Fibroblast of mammary gland (primary cell): ENCODE measurements at places on chromosomes 5 and 9.

GRCh38 chr5:65811885-65812284, 89.9 kb downstream of the NLN start:
- no peak for DNase-seq

GRCh38 chr9:18982262-18982620, 50.8 kb downstream of the SAXO1 start:
- DNase-seq, result no peak

GRCh38 chr5:10111571-10111970, 138.1 kb downstream of the ATPSCKMT start:
- DNase-seq, result peak; percentile 54

DNA sequence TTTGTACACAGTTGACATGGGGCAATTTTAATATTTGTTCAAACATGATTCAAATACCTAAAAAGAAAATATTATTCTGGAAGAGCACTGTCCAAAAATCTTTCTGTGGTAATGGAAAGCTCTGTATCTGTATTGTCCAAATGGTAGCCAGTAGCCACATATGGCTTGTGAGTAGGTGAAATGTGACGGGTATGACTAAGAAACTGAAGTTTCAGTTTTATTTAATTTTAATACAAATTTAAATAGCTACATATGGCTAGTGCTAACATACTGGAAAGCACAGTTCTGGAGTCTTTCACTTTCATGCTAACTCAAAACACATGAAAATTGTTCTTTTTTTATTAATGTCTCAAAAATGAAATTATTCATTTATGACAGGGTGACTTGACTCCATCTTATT, 132.6 kb downstream of the PLK2 start:
- DNase-seq, result peak; percentile 20

GRCh38 chr5:147448766-147449165, 61.1 kb downstream of the DPYSL3 start:
- no peak for DNase-seq

GRCh38 chr5:72295539-72295938, 24.5 kb downstream of the MRPS27 start:
- DNase-seq, result no peak

- no peak for DNase-seq
Observed at GRCh38 chr9:114470581-114470980, 34.7 kb downstream of the WHRN start.

DNA sequence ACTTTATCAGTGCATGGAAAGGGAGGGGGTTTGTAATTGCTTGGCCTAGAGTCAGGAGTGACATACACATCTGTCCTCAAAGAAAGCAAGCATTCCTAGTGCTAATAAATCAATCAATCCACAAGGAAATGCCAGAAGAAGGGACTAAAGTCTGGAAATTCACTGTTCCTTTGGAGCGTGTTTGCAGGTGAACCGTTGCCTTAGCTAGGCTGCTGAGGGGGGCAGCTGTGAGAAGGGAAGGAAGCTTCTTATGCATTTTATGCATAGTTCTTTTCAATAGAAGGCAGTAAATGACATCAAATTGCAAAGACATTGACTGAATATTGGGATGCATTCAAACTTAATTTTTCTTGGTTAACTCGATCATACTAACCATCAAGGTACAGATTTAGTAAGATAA, 1092.5 kb upstream of the SEMA6A start:
- DNase-seq, result no peak

GRCh38 chr5:136026636-136027035, 2.2 kb upstream of the TGFBI start:
- no peak for DNase-seq

GRCh38 chr9:5945112-5945511, 54.4 kb downstream of the MLANA start:
- no peak for DNase-seq

- DNase-seq, result no peak
Observed at GRCh38 chr5:166719991-166720390, 1571.5 kb upstream of the WWC1 start.

DNA sequence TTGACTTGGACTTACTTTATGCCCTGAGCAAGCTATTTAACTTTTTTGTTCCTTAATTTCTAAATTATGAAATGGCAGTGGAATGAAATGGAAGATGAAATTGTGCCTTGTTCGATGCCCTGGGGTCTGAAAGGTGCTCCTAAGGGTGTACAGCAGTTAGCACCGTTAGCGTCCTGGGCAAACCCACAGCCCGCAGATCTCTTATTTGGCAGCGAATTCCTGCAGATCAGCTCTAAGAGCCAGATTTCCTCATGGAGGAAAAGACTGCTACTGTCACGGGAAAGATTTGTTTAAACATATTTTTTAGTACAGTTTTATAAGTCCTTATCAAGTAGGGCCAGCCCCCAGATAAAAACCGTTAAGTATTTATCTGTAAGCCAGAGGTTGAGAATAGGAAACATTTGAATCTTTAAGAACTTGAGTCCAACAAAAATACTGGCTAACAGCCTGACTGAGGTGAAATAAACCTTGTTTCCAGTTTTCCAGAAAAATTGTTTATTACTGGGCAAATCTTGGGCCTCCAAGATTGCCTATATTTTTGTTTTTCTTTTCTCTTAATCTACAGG, 216.5 kb upstream of the DMRT1 start:
- no peak for DNase-seq

DNA sequence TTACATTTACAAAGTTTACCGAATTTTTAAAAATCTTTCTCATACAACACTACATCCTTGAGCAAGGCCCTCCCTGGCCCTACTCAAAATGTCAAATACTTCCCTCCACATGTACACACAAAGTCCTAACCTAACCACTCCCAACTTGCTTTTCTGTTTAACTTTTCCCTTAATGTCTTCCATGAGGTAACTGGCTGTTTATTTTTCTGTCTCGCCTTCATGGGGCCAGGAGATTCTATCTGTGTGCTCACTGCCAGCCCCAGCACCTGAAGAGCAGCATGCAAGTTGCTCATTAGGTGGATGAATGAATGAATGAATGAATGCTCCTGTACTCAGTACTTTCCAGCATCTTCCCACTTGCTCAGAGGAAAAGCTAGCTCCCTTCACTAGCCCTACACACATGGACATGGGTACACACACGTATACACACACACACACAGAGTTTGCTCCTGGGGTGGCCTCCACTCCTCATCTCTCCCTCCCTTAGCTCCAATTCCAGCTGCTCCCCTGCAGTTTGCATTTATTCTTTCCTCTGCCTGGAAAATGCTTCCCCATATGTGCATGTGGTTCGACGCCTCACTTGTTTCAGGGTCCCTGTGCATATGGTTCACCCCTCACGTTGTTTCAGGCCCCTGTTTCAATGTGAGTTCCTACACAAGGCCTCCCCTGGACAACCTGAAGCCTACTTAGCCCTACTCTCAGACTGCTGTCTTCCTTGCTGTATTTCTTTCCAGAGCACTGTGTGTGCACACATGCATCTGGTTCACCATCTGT, 165.2 kb downstream of the ROR2 start:
- no peak for DNase-seq

DNA sequence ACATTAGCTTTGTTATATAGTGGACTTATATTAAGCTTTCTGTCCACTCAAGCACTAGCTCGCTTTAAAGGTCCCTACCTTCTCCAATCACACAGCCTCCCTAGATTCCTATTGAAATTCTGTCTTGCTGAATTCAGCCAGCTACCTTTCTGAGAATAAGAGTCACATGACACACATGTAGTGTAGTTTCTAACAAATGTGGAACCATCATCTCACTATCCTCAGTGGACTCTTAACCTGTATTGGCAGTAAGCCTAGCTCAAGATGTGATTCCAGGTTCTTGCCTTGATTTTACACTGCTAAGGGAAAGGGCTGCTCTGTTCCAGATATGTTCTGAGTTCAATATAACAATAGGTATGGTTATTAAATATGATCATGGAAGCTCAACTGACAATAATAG, 11.4 kb downstream of the FAM219A start:
- no peak for DNase-seq

DNA sequence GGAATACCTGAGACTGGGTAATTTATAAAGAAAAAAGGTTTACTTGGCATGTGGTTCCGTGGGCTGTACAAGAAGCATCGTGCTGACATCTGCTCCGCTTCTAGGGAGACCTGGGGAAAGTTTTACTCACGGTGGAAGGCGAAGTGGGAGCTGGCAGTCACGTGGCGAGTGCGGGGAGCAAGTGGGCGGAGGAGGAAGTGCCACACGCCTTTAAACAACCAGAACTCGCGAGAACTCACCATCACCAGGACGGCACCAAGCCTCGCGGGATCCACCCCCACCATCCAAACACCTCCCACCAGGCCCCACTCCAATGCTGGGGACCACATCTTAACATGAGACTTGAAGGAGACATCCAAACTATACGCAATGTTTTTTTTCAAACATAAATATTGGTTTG, 406.2 kb upstream of the IRX4 start:
- DNase-seq, result no peak

DNA sequence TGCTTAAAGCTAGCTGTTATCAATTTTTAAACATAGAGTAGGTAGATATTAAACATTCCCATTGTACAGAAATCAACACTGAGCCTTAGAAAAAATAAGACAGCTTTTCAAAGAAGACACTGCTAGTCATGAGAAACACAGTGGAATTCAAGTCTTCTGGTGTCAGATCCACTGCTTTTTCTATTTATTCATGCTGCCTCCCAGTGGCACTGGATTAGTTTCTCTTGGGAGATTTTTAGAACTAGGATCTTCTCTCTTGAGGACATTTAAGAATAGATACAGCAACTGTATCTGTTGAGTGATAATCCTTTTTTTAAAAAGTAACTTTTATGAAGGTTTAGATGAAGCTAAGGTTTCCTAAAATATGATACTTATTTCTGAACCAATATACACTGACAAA, 1635.4 kb upstream of the C9orf72 start:
- no peak for DNase-seq

- no peak for DNase-seq
Observed at GRCh38 chr5:172160506-172160905, 27.5 kb downstream of the STK10 start.

- DNase-seq, result no peak
Observed at GRCh38 chr9:136539427-136540421, 6.1 kb downstream of the NOTCH1 start.

DNA sequence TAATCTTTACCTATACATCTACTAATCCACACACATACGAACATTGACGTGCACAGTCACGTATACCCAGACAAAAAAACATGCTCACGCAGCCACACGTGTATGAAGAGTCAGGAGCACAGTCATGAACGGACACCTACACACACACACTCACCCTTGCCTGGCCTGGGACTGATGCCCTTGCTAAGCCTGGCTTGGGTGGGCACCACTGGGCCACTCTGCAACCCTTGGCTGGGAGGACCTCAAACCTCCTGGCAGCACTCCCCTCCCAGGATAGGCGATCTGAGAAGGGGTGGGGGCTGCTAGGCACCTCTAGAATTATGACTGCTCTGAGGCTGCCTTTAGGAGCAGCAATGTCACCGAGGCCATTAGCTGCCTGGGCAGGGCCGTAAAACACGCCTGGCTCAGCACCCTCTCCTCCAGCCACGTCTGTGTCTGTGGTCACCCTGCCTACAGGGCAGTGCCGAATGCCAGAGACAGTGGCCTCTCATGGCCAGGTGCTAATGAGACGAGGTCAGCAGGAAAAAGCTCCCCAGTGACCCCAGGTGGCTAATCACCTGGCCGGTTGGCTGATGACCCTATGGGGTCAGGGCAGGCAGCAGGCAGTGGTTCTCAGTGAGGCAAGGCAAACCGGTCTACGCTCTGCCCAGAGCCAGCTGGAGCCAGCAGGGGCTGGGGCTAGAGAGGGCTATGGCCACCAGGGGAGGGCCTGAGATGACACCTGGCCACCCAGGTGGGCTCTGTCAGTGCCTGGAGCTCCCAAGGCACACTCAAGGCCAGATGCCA, 33.7 kb upstream of the MVB12B start:
- DNase-seq, result no peak

- DNase-seq, result no peak
Observed at GRCh38 chr5:178428341-178429155, 161.6 kb downstream of the COL23A1 start.

DNA sequence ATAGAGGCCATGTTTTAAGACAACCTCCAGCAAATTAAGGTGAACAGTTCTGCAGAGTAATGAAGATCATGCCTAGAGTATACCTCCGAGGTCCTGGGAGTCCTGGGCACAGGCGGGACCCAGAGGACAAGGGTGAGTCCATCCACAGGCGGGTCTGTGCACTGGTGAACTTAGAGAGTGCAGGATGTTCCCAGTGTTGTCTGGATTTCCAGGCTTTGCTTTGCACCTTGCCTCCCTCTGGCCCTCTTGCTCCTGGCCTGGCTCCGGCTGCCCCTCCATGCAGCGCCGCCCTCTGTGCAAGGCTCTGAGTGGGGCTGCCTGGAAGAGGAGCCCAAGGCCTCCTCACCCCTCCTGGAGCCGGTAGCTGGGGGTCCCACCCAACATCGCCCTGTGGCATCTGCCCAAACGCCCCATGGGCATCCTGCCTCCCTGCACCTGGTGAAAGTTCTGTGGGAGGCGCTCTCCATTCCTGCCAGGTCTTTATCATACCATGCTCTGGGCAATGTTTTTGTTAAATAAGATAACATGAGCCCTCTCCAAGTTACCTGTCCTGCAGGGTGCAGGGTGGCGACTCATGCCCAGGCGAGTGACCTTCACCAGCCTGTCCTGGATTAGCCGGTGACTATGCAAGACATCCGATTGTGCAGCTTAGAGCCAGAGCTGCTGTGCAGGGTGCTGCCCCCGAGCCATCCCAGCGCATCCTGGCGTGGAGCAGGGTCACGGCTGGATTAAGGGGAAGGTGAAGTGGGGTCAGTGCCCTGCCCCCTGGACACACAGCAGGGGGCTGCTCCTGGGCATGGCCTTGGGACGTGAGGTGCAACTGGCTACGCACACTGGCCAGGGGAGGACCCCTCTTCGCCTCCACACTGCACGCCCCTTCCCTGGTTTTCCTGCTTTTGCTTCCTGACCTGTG, 41.3 kb upstream of the LPCAT1 start:
- DNase-seq, result no peak

GRCh38 chr9:32350682-32351081, 33.8 kb upstream of the ACO1 start:
- peak; percentile 28 for DNase-seq

DNA sequence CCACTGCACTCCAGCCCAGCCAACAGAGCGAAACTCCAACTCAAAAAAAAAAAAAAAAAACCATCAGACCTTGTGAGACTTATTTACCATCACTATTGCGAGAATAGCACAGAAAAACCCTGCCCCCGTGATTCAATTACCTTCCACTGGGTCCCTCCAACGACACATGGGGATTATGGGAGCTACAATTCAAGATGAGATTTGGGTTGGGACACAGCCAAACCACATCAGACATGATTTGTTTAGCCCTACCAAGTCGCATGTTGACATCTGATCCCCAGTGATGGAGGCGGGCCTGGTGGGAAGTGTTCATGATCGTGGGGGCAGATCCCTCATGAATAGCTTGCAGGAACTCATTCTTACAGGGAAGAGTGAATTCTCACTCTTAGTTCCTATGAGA, 26.6 kb downstream of the MYO10 start:
- DNase-seq, result peak; percentile 71

- no peak for DNase-seq
Observed at GRCh38 chr5:143068712-143069111, 298.5 kb downstream of the ARHGAP26 start.
